ENCODE measurements at places on chromosomes 6 and 20.

DNA sequence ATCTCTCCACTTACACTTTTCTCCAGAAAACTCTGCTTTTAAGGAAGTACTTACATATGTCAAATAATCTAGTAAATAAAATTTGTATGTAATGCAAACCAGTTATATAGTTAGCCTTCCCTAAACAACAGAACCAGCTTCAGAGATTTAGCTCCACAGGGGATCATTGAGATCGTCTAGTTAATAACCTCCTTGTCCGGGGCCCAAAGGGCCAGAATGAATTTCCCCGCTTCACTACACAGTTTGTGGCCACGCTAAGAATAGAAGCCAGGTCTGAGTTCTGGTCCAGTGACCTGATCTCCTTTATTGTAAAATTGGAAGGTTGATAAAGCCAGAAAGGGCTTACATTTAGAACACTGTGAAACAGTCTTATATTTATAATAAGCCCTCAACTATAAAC is 245.2 kb downstream of the TPBG start:
- no peak for DNase-seq

DNA sequence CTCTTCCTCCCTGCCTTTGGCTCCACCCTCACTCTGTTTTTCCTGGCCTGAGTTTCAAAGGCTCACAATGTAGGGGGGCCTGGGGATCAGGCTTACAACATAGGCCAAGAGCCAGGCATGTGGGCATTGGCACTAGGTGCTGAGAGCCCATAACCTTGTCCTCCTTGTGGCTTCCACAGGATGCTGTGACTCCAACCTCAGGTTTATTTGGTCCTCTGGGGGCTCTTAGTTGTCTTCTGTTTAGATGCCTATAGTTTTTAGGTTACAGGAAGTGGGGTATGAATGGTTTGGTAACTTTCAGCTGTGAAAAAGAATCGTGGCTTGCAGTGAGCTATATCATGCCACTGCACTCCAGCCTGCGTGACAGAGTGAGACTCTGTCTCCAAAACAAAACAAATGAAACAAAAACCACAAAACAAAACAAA is 25.6 kb downstream of the MMP24 start:
- DNase-seq = no peak

DNA sequence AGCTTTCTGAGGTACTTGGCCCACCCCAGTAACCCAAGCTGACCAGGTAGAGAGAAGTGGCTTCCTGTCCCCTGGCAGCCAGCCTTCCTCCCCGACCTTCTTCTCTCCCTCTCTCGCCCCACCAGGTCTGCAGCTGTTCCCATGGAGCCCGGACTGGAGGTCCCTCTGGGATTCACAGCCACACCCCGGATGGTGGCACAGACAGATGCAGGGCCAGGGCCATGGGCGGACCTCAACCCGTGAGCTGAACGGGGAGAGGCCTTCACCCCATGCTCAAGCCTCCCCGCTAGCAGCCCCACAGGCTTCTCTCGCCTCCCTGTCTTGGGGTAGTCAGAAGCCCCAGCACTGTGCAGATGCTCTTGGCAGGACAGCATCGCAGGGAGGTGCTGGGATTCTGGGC is 41.3 kb downstream of the CPXM1 start:
- DNase-seq = no peak

GRCh38 chr6:130223508-130223907 is 757 bp upstream of the SAMD3 start:
- DNase-seq = no peak

- no peak for DNase-seq
Observed at GRCh38 chr20:45685896-45686295, 15.9 kb upstream of the WFDC11 start.

GRCh38 chr6:26097268-26097875 is 10.1 kb downstream of the HFE start:
- DNase-seq = no peak

DNA sequence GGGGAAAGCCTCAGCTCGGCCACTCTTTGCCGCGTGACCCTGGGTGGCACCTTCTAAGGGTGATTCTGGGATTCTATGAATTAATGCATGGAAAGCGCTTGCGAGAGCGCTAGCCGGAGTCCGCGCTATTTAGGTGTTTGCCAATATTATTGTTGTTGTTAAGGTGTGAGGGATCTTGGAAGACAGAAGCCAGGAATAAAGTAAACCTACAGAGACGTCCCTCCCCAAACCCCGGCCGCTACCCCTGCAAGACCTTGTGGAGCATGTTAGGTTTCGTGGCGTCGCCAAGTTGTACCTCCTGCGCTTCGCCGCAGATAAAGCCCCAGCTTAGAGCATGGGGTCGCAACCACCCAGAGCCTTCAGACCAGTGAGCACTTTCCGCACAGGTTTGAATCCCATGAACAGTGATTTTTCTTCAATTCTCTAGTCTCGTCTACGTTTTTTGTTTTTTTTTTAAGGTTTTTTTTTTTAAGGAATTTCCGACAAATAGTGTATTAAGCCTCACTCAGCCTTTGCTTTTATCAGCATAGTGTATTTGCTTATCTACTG is 16.9 kb upstream of the ZSCAN9 start:
- DNase-seq = no peak

GRCh38 chr6:158220786-158221442 is 52.8 kb downstream of the GTF2H5 start:
- peak; percentile 84 for DNase-seq

- no peak for DNase-seq
Observed at GRCh38 chr20:23303325-23304102, 47.1 kb upstream of the NXT1 start.

- no peak for DNase-seq
Observed at GRCh38 chr6:128954308-128955043, 71.5 kb downstream of the LAMA2 start.

DNA sequence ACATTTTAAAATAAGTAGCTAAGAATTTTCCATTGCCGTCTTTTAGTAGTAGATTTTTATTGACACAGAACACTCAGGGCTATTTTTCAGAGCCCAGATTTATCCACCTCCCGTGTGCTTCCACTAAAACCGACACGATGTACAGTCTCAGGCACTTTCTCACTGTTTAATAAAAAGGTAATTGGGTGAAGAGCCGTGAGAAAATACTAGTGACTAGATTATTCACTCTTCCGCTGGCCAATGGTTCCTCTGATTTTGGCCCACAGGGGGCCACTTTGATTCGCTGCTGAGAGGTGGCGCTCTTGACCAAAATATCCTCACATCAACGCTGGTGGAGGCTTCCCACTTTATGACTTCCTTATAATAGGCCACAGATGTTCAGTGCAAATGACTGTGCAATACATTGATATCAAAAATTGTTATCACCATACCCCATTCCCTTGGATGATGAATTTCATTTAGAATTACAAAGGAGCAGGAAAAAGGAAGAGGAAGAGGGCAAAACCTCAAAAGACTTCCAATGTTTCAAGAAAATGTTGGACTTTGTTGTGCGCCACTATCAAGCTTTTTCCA is 12.3 kb upstream of the HDDC2 start:
- DNase-seq = peak; percentile 81

GRCh38 chr20:11937230-11937629 is 19.5 kb downstream of the BTBD3 start:
- DNase-seq = no peak

DNA sequence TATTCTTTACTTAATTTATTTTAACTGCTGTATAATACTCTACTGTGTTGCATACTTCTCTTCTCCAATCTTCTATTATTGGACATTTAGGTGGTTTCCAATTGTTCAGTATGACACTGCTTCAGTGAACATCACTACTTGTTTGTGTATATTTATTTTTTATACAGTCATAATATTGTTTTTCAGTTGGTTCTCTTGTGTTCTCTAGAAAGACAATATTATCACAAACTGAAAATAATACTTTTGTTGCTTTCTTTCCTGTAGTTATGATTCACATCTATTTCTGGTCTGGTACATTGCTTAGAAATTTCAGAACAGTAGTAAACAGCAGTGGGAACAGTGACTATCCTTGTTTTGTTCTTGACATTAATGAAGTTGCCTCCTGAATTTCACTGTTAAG is 62.8 kb upstream of the GTSF1L start:
- DNase-seq = no peak

DNA sequence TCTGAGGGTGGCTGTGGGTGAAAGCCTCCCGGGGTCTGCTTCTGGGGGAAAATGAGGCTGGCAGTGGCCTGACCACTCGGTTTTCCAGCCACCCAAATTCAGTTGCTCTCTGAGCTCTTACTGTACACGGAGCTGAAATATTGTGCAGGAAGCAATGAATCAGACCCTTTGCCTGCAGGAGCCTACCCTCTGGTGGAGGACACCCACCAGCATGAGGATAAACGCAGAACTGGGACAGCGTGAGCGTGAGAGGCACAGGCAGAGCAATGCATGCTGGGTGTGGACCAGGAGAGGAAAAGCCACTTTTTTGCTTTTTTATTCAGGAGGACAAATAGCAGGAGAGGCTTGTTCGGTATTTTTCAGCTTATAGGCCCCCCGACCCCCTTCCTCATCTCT is 298.0 kb downstream of the QKI start:
- DNase-seq = no peak

- no peak for DNase-seq
Observed at GRCh38 chr20:53163486-53163885, 191.3 kb downstream of the TSHZ2 start.

DNA sequence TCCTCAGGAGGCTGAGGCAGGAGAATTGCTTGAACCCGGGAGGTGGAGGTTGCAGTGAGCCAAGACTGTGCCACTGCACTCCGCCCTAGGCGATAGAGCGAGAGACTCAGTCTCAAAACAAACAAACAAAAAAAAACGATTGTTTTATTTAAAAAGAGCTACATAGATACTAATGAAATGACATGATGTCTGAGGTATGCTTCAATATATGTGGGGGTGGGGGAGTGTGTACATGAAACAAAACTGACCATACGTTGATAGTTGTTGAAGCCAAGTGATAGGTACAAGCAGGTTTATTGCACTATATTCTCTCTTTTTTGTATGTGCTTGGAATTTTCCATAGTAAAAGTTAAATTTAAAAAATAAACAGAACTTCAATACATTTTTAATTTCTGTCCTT is 240.1 kb downstream of the TFAP2A start:
- no peak for DNase-seq

- DNase-seq = no peak
Observed at GRCh38 chr20:18428490-18429173, 38.2 kb downstream of the DZANK1 start.

- DNase-seq = no peak
Observed at GRCh38 chr20:10679269-10679668, 5.5 kb upstream of the JAG1 start.

DNA sequence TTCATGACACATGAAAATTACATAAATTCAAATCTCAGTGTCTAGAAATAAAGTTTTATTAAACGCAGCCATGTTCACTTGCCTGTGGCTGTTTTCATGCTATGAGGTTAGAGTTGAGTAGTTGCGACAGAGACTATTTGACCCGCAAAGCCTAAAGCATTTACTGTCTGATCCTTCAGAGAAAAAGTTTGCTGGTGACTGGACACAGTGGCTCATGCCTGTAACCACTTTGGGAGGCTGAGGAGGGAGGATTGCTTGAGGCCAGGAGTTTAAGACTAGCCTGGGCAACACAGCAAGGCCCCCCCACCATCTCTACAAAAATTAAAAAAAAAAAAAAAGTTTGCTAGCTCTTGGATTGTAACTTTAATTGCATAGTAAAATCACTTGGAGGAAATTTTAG is 9.2 kb downstream of the SMIM28 start:
- no peak for DNase-seq

DNA sequence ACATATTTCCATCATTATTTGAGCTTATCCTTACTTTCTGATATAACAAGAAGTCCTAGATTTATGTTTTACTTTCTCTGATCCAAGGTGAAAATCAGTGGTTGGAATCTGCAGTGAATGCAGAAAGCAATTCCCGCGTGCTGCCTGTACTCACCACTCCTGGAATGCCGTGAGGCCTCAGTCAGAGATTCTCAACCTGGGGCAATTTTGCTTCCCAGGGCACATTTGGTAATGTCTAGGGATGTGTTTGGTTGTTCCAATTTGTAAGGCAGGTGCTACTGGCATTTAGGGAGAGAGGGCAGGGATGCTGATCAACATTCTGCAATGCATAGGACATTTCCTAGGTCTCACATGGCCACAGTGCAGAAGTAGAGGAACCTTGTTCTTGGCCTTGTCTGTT is 23.9 kb downstream of the CST4 start:
- DNase-seq = no peak

DNA sequence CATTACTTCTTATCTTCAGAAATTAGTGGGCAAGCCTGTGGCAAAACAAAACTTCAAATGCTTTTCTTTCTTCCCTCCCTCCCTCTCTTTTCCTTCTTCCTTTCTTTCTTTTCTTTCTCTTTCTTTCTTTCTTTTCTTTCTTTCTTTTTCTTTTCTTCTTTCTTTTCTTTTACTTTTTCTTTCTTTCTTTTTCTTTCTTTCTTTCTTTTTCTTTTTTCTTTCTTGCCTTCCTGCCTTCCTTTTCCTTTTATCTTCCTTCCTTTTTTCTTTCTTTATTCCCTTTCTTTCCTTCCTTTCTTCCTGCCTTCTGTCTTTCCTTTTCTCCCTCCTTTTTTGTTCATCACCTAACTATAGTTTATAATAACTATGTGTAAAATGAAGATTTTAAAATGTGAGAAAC is 295.1 kb downstream of the SMOC2 start:
- no peak for DNase-seq

DNA sequence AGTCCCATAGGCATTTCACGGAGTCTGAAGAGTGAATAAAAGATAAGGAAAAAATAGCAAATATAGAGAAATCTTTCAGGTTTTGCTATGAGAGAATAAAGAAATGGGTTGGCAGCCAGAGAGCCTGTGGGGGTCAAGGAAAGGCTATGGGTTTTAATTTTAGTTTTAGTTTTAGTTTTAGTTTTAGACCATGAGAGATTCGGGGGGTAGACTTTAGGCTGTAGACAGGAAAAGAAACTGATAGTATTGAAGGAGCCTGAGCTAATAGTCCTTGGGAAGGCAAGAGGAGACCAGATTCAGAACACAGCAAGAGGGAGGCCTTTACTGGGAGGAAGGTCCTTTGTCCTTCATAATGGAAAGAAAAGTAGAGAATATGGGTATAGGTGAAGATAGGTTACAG is 19.3 kb downstream of the DOP1A start:
- no peak for DNase-seq

DNA sequence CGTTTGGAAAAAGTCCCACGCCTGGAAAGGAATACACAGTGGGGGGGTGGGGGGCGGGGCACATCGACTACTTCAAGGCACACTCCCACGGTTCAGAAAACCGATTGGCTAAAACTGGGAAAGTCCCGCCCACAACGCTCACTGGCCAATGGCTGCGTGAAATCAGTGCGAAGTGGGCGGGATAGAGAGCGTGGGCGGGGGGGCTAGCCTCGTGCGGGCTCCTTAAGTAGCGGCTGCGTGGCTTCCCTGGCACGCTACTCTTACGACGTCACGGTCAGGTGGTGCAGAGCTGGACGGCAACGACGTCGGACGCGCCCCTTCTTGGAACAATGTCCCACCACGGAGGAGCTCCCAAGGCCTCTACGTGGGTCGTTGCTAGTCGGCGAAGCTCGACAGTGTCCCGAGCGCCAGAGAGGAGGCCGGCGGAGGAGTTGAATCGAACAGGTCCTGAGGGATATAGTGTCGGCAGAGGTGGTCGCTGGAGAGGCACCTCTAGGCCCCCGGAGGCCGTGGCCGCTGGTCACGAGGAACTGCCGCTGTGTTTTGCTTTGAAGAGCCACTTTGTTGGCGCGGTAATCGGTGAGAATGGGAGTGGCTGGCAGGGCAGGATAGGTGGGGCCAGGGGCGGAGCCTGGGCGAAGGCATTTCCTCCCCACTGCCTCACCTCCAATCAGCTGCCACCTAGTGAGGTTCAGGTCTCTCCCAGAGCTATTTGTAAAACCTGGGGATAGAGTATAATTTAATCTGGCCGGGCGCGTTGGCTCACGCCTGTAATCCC is at the start of gene DDX43:
TSS of gene DDX43 (plus strand) at position 252 of the 778 bp plus-strand sequence. CDS start at position 330, 78 bp downstream.
- DNase-seq = peak; percentile 80
